ENCODE measurements at places on chromosomes 11 and 22.
A peak's percentile ranks its signal among the peaks of the same experiment; 100 is the strongest.

GRCh38 chr11:128881221-128881620 lies 9.9 kb upstream of the KCNJ5 start:
- no peaks in the 10 kb centered on the region for H3K27me3 ChIP-seq
- H3K4me1 ChIP-seq = no peaks in the 10 kb centered on the region
- H3K4me3 ChIP-seq = no peak overlapping the region

DNA sequence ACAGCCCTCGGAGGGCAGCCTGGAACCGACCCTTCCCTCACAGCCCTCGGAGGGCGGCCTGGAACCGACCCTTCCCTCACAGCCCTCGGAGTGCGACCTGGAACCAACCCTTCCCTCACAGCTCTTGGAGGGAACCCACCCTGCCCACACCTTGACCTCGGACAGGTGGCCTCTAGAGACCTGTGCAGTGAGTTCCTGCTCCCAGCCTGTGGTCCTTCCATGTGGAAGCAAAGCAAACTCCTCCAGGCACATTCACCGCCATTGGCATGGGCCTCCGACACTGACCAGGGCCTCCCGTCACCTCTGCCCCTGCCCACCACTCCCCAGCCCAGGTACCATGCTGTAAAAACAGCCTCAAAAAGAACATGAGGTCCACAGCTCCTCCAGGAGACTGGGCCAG lies 272.1 kb downstream of the BRD1 start:
- H3K27ac ChIP-seq = no peak overlapping the region
- H3K4me3 ChIP-seq = no peak overlapping the region
- DNase-seq = no peak
- no peaks in the 10 kb centered on the region for H3K4me1 ChIP-seq
- no peaks in the 10 kb centered on the region for H3K27me3 ChIP-seq

GRCh38 chr11:90448256-90448655 lies 225.4 kb upstream of the CHORDC1 start:
- no peaks in the 10 kb centered on the region for H3K4me1 ChIP-seq
- DNase-seq = no peak
- no peak overlapping the region for H3K27ac ChIP-seq
- no peaks in the 10 kb centered on the region for H3K27me3 ChIP-seq
- no peak overlapping the region for H3K4me3 ChIP-seq
- no peaks in the 10 kb centered on the region for H3K36me3 ChIP-seq

GRCh38 chr22:38112381-38112780 lies 1.9 kb upstream of the BAIAP2L2 start:
- H3K27ac ChIP-seq = no peak overlapping the region
- H3K4me3 ChIP-seq = no peak overlapping the region
- H3K4me1 ChIP-seq = no peaks in the 10 kb centered on the region

DNA sequence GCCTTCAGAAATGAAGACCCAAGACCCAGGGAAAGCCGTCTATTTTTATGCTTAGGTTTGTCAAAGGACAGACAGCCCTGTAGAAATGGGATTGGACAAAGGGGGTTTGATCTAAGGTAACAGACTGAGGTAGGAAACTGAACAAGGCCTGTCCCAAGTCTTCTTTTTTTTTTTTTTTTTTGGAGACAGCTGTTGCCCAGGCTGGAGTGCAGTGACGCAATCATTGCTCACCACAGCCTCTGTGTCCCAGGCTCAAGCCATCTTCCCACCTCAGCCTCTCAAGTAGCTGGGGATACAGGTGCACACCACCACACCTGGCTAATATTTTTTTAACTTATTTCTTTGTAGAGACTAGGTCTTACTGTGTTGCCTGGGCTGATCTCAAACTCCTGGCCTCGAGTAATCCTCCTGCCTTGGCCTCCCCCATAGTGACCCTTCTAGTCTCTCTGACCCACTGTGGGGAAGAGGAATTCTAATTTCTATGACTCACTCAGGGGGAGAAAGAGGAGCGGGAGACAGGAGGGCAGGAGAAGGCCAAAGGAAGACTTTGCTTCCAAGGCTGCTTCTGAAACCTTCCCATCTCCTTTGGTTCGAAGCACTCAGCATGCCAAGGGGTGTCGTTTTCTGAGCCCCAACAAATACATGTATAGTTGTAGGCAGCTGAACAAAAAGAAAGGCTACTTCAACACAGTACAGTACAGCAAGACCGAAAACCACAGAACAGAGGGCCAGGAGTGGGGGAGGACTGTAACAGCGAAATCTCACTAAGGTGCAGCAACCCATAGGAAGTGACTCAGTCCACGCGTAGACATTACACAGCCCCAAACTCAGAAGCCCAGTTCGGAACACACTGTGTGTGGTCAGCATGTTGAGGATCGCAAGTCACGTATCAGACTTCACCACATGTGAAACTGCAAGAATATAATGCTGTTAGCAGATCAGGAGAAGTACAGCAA lies 872 bp downstream of the TMA7B start:
- no peaks in the 10 kb centered on the region for H3K27me3 ChIP-seq
- no peak overlapping the region for H3K4me3 ChIP-seq
- no peaks in the 10 kb centered on the region for H3K36me3 ChIP-seq
- no peaks in the 10 kb centered on the region for H3K4me1 ChIP-seq
- DNase-seq = no peak

GRCh38 chr22:46834021-46834737 lies 71.7 kb downstream of the TBC1D22A start:
- H3K27ac ChIP-seq = no peak overlapping the region
- no peaks in the 10 kb centered on the region for H3K27me3 ChIP-seq
- H3K4me3 ChIP-seq = no peak overlapping the region
- no peaks in the 10 kb centered on the region for H3K36me3 ChIP-seq
- peaks cover 5% of the 10 kb centered on the region for H3K4me1 ChIP-seq

GRCh38 chr11:108886660-108887009 lies 221.8 kb downstream of the DDX10 start:
- H3K27me3 ChIP-seq = no peaks in the 10 kb centered on the region
- H3K4me1 ChIP-seq = no peaks in the 10 kb centered on the region
- H3K36me3 ChIP-seq = no peaks in the 10 kb centered on the region
- no peak overlapping the region for H3K4me3 ChIP-seq
- no peak overlapping the region for H3K27ac ChIP-seq

GRCh38 chr11:133821776-133822175 lies 23.5 kb downstream of the SPATA19 start:
- H3K36me3 ChIP-seq = no peaks in the 10 kb centered on the region
- no peaks in the 10 kb centered on the region for H3K27me3 ChIP-seq
- H3K4me3 ChIP-seq = no peak overlapping the region
- no peak for DNase-seq

DNA sequence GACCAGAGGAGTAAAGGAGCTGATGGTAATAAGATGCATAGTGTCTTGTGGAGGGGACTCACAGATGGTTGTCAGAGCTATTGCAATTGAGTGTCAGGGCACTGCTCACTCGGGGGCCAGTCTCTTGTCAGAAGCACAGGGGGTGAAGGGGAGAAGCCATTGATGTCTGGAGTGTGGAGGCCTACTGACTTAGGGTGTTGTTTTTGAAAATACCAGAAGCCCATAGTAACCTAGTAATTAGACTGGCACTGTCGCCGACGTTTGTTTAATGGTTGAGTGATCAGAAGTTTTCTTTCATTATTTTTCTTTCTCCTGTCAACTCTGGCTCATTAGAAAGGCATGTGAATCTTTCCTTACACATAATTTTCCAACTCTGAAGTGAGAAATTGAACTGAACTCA lies 151.6 kb upstream of the TENM4 start:
- no peaks in the 10 kb centered on the region for H3K36me3 ChIP-seq
- no peak overlapping the region for H3K4me3 ChIP-seq
- no peak for DNase-seq
- no peaks in the 10 kb centered on the region for H3K27me3 ChIP-seq

DNA sequence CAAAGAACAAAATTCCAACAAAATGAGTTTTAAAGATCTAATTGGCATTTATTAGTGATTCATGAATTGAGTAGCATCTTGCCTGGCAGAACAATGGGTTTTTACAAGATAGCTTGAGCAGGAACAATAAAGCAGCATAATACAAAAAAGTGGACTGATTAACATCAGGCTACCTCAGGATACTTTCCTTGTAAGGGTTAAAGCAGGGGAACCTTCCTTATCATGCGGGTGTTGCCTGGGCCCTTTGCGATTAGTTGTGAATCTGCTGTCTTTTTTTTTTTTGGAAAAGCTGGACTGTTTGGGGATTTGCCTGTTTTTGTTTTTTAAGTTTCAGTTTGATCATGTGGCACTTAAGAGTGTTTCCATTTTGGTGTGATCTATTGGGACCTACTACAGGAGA lies 37.5 kb downstream of the EXPH5 start:
- H3K4me3 ChIP-seq = no peak overlapping the region
- DNase-seq = no peak
- no peak overlapping the region for H3K27ac ChIP-seq
- no peaks in the 10 kb centered on the region for H3K4me1 ChIP-seq
- no peaks in the 10 kb centered on the region for H3K27me3 ChIP-seq

DNA sequence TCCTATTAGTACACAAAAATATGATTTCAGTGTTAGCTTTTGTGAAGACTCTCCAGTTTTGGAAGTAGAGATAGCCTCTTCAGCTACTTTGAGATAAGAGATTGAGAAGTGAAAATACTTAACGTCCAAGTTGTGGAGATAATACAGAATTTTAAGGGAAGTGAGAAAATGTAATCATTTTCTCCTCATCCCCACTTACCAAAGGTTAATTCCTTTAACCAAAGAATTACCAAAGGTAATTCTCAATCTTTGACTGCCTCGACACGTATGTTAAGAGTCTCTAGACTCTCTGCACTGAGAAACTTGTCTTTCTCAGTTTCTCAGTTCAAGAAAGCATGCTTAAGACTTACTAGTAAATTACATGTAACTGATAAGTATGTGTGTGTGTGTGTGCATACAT lies 15.3 kb downstream of the C11orf54 start:
- no peak overlapping the region for H3K4me3 ChIP-seq
- no peaks in the 10 kb centered on the region for H3K4me1 ChIP-seq
- no peak overlapping the region for H3K27ac ChIP-seq
- no peaks in the 10 kb centered on the region for H3K36me3 ChIP-seq
- no peaks in the 10 kb centered on the region for H3K27me3 ChIP-seq
- DNase-seq = no peak

- no peaks in the 10 kb centered on the region for H3K36me3 ChIP-seq
- DNase-seq = no peak
- no peaks in the 10 kb centered on the region for H3K27me3 ChIP-seq
- no peak overlapping the region for H3K27ac ChIP-seq
- no peaks in the 10 kb centered on the region for H3K4me1 ChIP-seq
- no peak overlapping the region for H3K4me3 ChIP-seq
These were observed 23.7 kb downstream of the USP47 start for GRCh38 chr11:11865449-11865848.

- peaks cover 10% of the 10 kb centered on the region for H3K4me1 ChIP-seq
- DNase-seq = no peak
- H3K36me3 ChIP-seq = no peaks in the 10 kb centered on the region
- H3K4me3 ChIP-seq = no peak overlapping the region
- H3K27ac ChIP-seq = no peak overlapping the region
- H3K27me3 ChIP-seq = no peaks in the 10 kb centered on the region
These were observed 12.7 kb downstream of the RPL3 start for GRCh38 chr22:39306456-39307361.

GRCh38 chr11:61168042-61168688 lies 6.9 kb upstream of the VPS37C start:
- H3K4me1 ChIP-seq = no peaks in the 10 kb centered on the region
- no peaks in the 10 kb centered on the region for H3K27me3 ChIP-seq
- H3K4me3 ChIP-seq = no peak overlapping the region
- H3K36me3 ChIP-seq = no peaks in the 10 kb centered on the region

DNA sequence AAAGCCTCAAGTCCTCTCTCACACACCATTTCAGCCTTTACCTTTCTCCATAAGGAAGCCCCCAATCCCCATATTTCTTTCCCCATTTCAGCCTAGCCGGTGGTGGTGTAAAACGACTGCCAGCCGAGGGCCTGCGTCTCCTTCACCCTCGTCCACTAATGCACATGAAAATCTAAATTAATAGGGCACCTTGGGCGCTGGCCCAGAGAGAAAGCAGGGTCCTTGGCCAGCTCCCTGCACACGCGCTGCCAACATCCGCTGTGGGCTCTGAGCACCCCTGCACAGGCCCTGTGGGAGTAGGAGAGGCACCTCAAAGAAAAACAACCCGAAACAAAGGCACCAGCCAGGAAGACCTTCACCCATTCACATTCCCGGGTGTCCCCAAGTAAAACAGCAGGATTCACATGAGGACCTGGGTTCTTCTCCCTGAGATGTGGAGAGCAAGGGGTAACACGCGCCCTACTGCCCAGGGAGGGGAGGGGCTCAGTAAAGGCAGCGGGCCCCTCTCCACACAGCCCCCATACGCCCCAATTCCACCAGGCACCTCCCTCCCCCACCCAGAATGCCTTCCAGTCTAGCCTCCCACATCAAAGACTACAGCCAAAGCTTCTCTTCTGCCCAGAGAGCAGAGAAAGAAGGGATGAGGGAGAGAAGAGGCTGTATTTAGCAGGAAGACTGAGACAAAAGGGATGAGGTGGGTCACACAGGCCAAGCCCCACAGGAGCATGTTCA lies 79.0 kb downstream of the MICAL3 start:
- H3K4me1 ChIP-seq = peaks cover 28% of the 10 kb centered on the region
- DNase-seq = no peak
- no peaks in the 10 kb centered on the region for H3K27me3 ChIP-seq
- no peaks in the 10 kb centered on the region for H3K36me3 ChIP-seq
- H3K27ac ChIP-seq = peak overlapping the region; percentile 67

GRCh38 chr11:94968334-94968958 lies 4.9 kb downstream of the CWC15 start:
- no peaks in the 10 kb centered on the region for H3K27me3 ChIP-seq
- no peak overlapping the region for H3K27ac ChIP-seq
- no peak overlapping the region for H3K4me3 ChIP-seq
- DNase-seq = no peak
